ENCODE measurements at places on chromosomes 6 and 20. TPM values are rescaled to one million over a fixed set of nuclear protein-coding genes. Genes with fewer than 3 reads are reported as not detected.
A peak's percentile ranks its signal among the peaks of the same experiment; 100 is the strongest.

GRCh38 chr6:2753110-2753489 is 2.4 kb upstream of the MYLK4 start:
- no peaks in the 10 kb centered on the region for H3K4me1 ChIP-seq
- H3K27me3 ChIP-seq = no peaks in the 10 kb centered on the region
- H3K4me3 ChIP-seq = no peak overlapping the region
- H3K27ac ChIP-seq = no peak overlapping the region

DNA sequence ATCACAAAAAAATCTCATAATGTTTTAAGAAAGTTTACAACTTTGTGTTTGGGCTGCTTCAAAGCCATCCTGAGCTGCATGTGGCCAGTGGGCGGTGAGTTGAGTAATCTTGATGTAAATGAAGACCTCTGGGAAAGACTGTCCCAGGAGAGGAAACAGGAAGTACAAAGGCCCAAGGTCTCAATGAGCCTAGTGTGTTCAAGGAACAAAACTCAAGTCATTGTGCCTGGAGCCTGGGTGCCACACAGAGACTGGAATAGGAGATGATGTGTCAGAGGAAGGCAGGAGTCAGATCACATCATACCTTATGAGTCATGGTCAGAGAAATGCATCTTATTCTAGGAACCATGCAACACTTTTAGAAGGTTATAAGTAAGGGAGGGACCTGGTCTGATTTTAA is 51.5 kb downstream of the COL19A1 start:
- no peaks in the 10 kb centered on the region for H3K36me3 ChIP-seq
- peak; percentile 63 for DNase-seq

DNA sequence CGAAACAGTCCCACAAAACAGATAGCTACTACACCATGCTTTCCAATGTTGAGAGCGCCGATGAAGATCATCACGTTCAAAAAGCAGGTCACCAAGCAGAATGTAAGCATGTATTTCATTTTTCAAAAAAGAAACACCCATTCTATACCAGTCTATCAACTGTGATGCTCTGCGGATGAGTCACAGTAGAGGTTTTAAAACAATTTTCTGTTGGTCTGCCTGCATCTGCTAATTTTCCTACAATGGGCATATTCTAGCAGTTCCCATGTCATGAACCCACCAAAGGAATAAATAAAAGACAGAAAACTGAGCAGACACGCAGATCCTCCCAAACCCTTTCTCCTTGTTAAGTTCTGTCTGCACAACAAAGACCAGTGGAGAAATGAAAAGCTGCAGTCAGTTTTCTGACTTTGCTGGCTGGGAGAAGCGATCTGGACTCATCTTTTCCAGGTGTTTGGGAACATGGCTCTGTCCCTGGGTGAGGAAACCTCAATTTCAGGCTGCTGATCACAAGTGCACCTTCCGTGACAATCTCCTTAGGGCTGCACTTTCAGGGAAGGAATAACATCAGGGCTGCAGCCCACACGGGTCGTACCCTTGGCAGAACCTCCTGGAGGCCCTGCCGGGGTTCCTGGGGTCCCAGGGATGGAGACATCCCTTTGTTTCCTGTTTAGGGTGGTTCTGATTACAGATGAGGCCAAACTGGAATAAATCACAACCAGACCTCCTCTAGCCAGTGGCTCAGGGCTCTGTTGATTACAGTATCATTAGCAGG is 200.1 kb downstream of the BMP7 start:
- no peak for DNase-seq
- no peak overlapping the region for H3K27ac ChIP-seq
- H3K4me1 ChIP-seq = no peaks in the 10 kb centered on the region

GRCh38 chr20:47024461-47024937 is 129.9 kb downstream of the EYA2 start:
- DNase-seq = no peak
- H3K27ac ChIP-seq = no peak overlapping the region
- H3K36me3 ChIP-seq = no peaks in the 10 kb centered on the region
- H3K4me1 ChIP-seq = no peaks in the 10 kb centered on the region
- H3K4me3 ChIP-seq = no peak overlapping the region

DNA sequence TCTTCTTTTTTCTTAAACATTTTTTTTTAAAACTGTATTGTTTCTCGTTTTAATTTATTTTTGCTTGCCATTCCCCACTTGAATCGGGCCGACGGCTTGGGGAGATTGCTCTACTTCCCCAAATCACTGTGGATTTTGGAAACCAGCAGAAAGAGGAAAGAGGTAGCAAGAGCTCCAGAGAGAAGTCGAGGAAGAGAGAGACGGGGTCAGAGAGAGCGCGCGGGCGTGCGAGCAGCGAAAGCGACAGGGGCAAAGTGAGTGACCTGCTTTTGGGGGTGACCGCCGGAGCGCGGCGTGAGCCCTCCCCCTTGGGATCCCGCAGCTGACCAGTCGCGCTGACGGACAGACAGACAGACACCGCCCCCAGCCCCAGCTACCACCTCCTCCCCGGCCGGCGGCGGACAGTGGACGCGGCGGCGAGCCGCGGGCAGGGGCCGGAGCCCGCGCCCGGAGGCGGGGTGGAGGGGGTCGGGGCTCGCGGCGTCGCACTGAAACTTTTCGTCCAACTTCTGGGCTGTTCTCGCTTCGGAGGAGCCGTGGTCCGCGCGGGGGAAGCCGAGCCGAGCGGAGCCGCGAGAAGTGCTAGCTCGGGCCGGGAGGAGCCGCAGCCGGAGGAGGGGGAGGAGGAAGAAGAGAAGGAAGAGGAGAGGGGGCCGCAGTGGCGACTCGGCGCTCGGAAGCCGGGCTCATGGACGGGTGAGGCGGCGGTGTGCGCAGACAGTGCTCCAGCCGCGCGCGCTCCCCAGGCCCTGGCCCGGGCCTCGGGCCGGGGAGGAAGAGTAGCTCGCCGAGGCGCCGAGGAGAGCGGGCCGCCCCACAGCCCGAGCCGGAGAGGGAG is 580 bp downstream of the VEGFA start:
- peak overlapping the region; percentile 90 for H3K27ac ChIP-seq
- H3K4me1 ChIP-seq = peaks cover 32% of the 10 kb centered on the region
- peak overlapping the region; percentile 91 for H3K4me3 ChIP-seq
- H3K27me3 ChIP-seq = no peaks in the 10 kb centered on the region
- no peaks in the 10 kb centered on the region for H3K36me3 ChIP-seq
- DNase-seq = peak; percentile 61

GRCh38 chr6:71277926-71278600 is 10.5 kb upstream of the OGFRL1 start:
- H3K27me3 ChIP-seq = no peaks in the 10 kb centered on the region
- H3K27ac ChIP-seq = no peak overlapping the region
- no peak for DNase-seq

GRCh38 chr6:15508931-15509330 is 153.9 kb downstream of the DTNBP1 start:
- H3K36me3 ChIP-seq = peaks cover 9% of the 10 kb centered on the region
- no peak overlapping the region for H3K4me3 ChIP-seq
- peaks cover 7% of the 10 kb centered on the region for H3K4me1 ChIP-seq
- no peak overlapping the region for H3K27ac ChIP-seq
- DNase-seq = no peak

The SPDEF gene
- under 0.01 TPM for total RNA-seq

GRCh38 chr6:14573703-14574290 is 456.2 kb downstream of the CD83 start:
- no peaks in the 10 kb centered on the region for H3K27me3 ChIP-seq
- H3K4me1 ChIP-seq = no peaks in the 10 kb centered on the region
- no peak overlapping the region for H3K4me3 ChIP-seq
- DNase-seq = no peak

GRCh38 chr6:33903579-33903978 is 99.8 kb upstream of the MLN start:
- H3K36me3 ChIP-seq = no peaks in the 10 kb centered on the region
- no peaks in the 10 kb centered on the region for H3K4me1 ChIP-seq
- H3K27me3 ChIP-seq = peaks cover 28% of the 10 kb centered on the region
- no peak overlapping the region for H3K4me3 ChIP-seq

- peaks cover 2% of the 10 kb centered on the region for H3K4me1 ChIP-seq
- DNase-seq = no peak
- H3K4me3 ChIP-seq = no peak overlapping the region
- no peak overlapping the region for H3K27ac ChIP-seq
These were observed 155.2 kb downstream of the NFATC2 start for GRCh38 chr20:51387125-51387875.

Measured in fibroblast of lung (primary cell).